ENCODE measurements at places on chromosomes 1 and 21.

DNA sequence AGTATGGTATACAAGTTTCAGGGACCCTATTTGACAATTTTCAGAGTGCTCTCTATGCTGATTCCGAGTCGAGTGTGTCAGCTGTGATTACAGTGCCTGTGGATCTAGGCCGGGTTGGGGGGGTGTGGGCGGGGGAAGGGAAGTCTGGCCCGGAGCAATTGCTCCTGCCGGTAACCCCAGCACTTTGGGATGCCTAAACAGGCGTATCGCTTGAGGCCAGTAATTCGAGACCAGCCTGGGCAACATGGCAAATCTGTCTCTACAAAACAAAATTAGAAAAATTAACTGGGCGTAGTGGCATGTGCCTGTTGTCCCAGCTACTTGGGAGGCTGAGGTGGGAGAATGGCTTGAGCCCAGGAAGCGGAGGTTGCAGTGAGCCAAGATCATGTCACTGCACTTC lies 1.6 kb upstream of the IL10RB start:
- DNase-seq, result no peak

DNA sequence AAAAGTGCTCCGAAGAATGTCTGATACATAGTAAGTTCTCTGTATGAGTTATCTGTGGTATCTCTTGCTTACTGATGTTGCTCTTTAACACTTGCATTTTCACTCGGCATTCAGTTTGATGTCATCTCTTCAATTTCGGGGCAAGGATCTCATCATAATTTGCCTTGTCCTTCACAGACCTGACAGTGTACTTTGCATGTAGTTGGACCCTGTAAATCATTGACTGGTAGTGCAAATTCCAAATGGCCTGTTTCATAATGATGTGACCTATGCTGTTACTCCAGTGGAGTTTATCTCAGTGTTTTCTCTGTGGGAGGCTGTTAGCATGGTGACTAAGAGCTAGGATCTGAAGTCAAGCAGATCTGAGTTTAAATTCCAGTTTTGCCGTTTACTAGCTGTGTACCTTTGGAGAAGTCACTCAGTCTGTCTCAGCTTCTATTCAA lies 34.2 kb upstream of the ABCD3 start:
- DNase-seq, result no peak

DNA sequence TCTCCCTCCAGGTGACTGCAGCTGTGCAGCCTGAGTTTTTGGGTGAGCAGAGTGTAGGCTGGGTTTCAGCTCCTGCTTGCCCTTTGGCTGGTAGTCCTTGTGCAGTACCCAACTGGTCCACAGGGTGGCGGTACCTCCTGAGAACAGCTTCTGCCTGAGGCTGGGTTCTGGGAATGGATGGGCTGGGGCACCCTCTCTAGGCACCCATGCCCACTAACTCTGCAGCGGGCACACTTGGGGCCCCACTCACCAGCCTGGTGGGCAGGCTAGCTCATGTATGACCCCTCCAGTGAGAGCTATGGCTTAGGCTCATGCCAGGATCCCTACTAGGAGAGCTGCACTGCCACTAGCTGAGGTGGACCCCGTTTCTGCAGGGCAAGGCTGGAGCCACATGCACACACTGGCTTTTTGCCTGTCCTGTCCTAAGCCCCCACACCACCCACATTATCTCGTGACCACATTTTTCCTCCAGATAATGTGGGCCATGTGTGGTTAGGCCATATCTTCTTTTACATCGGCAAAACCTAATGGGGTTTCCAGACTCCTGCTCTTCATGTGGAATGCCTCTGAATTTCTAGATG lies 15.5 kb upstream of the GSTM4 start:
- DNase-seq, result peak; percentile 82

- DNase-seq, result no peak
These were observed 30.4 kb downstream of the PIK3C2B start for GRCh38 chr1:204464187-204464631.

- no peak for DNase-seq
These were observed 4.0 kb downstream of the DONSON start for GRCh38 chr21:33584455-33584854.

- DNase-seq, result peak; percentile 56
These were observed 455 bp downstream of the BSDC1 start for GRCh38 chr1:32393832-32394140.

- no peak for DNase-seq
These were observed 35.7 kb upstream of the SYT6 start for GRCh38 chr1:114189398-114189797.

DNA sequence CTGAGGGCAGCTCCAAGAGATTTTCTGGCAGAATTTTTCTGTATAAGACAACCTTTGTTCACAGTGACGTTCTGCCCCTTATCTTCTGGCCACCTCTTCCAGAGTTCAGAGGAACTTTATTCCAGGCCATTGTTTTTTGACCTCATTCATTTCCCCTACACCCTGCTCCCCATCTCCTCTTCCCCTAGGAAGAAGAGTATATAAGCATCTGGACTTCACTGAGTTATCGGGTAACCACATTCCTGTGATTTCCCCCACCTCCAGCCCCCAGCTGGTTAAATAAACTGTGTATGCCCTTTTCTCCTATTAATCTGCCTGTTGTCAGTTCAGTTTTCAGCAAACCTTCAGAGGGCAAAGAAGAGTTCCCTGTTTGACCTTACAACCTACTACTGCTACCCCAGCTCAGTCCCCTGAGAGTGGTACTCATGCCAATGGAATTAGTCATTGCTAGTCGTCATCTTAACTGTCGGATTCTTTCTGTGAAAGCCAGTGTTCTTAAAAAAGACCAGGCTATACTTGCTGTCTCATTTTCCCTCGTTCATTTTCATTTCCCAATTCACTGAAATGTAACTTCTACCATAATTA lies 14.3 kb upstream of the ALG14 start:
- DNase-seq, result peak; percentile 68

- DNase-seq, result peak; percentile 54
These were observed 615 bp downstream of the CLIC4 start for GRCh38 chr1:24745711-24746413.

GRCh38 chr1:16014509-16015482 lies 3.0 kb downstream of the HSPB7 start:
- DNase-seq, result peak; percentile 18

GRCh38 chr1:88149686-88150085 lies 534.4 kb upstream of the PKN2 start:
- DNase-seq, result no peak

DNA sequence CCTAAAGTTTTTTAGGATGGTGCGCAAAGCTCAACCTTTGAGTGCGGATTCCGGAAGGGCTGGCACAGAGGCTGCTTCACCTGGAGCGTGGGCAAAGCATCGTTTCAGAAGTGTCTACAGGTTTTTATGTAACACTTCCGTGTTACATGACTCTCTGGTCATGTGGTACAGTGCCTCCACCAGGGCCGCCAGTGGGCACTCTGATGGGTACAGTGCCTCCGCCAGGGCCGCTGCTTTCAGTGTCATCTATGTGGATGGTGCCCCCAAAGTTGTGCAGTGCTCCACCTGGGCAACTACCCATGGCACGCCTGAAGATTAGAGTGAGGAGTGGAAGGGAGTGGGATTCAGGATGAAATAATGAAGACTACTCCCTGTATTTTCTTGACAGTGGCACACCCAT lies 101.4 kb upstream of the C1orf174 start:
- DNase-seq, result no peak

GRCh38 chr1:78146205-78146771 lies 100.5 kb downstream of the GIPC2 start:
- DNase-seq, result no peak

DNA sequence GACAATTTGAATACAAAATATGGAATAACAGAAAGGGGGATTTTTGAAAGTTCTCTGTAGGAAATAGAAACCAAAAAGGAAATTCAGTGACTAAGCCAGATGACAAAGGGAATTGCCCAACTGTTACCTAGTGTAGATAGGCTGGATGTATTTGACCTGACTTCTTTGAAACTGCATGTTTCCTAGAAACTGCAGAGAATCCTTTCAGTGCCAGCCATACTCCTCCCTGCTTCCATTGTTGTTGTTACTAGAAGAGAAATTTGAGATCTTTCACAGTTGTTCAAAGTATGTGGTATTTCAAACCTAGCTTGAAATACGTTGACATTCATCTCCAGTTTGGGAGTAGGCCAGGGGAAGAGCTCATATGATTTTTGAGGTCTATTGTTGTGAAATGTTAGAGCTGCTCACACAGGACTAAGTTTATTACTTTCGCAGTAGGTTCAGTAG lies 1.8 kb upstream of the GBP5 start:
- DNase-seq, result peak; percentile 12

DNA sequence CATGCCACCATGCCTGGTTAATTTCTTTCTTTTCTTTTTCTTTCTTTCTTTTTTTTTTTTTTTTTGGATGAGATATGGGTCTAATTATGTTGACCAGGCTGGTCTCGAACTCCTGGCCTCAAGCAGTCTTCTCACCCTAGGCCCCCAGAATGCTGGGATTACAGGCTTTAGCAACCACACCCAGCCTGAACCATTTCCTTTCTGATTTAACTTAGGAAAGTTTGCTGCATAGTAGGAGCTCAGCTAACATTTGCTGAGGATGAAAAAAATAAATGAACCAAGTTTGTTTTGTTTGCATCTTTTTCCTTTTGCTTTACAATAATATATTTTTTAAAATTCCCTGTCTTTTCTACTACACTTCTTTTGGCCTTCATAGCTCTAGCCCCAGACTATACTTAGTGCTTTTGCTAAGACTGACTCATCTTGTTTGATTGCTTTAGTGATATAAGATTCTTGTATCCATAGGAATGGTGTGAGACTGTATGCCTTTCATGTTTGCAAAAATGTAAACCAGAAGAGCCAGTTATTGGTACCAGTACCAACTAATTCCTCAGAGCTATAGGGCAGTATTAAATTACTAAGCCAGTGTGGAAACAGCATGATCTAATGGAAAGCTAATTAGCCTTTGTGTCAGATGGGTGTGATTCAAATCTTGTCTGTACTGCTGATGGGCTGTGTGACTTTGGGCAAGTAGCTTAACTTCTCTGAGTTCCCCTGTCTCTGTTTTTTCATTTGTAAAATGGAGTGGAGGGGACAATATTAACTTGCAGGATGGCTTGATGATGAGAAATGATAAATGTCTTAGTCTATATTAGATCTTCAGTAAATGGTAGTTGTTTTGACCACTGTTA lies 66.9 kb downstream of the NFIA start:
- DNase-seq, result no peak

GRCh38 chr1:200784576-200784975 lies 45.9 kb downstream of the CAMSAP2 start:
- no peak for DNase-seq

- DNase-seq, result no peak
These were observed 88.6 kb downstream of the DDAH1 start for GRCh38 chr1:85376356-85376755.

DNA sequence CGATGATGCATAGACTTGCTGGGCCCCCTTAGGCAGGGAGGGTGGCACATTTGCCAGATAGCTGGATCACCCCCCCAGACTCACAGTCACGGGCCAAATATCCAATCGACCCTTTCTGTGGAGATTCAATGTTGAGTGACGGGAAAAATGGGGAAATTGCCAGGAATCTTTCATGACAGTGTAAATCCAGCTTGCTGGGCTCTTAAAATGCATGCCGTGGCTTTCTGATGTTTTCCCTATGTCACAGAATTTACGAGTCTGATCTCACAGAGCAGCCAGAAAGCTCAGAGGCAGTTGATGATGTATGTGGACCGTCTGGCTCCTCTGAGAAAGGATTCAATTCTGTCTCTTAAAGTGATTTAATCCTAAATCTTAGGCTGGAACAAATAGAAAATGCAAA lies 150.1 kb upstream of the ZNF644 start:
- no peak for DNase-seq

- DNase-seq, result peak; percentile 56
These were observed 99.7 kb upstream of the BEND5 start for GRCh38 chr1:48876330-48876785.

- DNase-seq, result no peak
These were observed 5.7 kb downstream of the UBXN11 start for GRCh38 chr1:26300578-26301275.

DNA sequence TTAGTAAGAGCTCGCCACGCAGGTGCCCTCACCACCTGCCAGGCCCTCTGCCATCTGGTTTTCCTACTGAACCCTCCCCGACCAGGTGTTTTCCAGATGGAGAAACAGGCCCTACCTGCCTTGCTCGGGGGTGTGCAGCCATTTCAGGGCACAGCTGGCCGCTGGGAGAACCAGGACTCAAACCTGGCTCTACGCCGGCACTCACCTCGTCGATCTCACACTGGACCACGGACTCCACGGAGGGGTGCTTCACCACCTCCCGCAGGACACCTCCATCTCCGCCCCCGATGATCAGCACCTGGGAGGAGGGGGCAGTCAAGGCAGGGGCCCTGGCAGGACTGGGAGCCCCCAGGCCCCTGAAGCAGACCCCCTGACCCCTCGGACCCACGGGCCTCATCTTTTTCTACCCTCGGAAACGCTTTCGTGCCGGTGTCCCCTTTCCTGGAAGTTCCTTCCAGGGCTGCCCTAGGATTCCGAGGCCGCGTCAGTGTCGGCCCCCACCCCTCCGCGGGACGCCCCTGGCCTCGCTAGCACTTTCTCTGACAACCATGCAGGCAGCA lies 1.1 kb downstream of the SRM start:
- no peak for DNase-seq

- DNase-seq, result no peak
These were observed 17.5 kb downstream of the SLC45A3 start for GRCh38 chr1:205662791-205663190.

GRCh38 chr1:166972826-166973225 lies 2.5 kb downstream of the ILDR2 start:
- no peak for DNase-seq

- no peak for DNase-seq
These were observed 84.4 kb downstream of the NIBAN1 start for GRCh38 chr1:184889902-184890301.

DNA sequence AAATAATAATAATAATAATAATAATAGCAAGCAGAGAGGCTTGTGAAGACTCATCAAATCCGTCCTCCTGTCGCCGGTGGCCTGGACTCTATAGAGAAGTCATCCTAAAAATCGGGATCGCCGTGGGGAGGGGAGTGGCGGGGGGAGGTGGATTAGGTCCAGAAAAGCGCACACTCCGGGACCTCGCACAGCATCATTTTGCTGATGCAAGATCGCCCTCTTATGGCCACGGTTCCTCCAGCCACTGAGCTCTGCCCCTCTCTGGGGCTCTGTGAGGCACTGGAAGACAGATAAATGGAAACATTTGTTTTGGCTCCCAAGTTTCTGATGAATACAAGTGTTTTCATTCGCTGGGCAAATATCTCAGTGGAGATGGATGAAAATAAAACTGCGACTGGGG lies 612.0 kb downstream of the MATN1 start:
- peak; percentile 38 for DNase-seq

DNA sequence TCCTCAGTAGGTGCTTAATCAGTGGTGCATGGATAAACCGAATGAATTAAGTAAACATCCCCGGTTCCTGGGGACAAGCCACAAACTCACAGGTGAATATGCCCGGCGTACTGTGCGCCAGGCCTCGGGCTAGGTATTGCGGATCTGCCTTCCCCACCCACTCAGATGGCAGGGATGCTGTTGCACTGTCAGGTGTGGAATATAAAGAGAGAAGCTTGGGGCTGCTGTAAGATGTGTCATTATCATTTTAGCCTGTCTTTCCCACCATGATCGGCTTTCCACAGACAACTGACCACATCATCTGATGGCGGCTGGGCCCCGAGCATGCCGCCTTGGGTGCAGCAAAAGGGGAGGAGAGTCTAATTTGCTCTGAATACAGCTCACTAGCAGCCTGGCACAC lies 45.4 kb upstream of the LRP8 start:
- DNase-seq, result no peak

- DNase-seq, result no peak
These were observed 186.8 kb downstream of the SEC16B start for GRCh38 chr1:177783051-177783450.
